Naive thymus-derived CD8-positive, alpha-beta T cell (primary cell): ENCODE measurements at places on chromosomes 1 and 21.

GRCh38 chr1:220976390-220976789 lies 97.1 kb downstream of the HLX start:
- DNase-seq: no peak

DNA sequence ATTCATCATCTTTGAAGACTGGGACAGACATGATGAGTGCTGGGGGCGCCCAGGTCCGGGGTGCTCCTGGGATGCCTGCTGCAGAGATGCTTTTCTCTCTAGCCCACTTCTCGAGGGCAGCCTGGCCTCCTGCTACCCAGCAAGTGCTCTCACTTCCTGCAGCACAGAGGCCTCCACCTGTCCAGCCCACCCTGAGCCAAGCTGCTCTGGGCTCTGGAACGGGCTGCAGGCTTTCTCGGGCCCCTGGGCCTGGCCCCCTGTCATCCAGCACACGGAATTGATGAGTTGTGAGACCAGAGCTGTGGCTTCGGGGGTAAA lies 469.5 kb upstream of the VAMP3 start:
- DNase-seq: no peak

DNA sequence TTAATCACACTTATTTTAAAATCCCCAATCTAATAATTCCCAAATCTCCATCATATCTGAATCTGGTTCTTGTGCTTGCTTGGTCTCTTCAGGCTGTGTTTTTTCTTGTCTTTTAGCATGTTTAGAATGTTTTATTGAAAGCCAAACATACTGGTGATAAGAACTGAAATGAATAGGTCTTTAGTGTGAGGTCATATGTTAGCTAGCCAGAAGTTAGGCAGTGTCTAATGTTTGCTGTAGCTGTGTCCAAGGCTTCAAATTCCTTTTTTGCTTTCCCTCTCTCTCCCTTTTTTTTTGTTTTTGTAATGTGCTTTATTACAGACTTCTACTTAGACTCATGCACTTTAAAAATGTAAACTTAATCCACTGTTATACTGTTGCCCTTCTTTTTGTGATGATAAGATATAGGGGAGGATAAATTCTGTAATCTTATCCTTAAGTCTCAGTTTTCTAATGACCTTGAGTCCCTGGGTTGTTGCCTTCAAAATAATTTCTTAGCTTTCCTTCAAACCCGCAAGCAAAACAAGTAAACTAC lies 725.1 kb downstream of the BRINP3 start:
- no peak for DNase-seq

GRCh38 chr1:160720356-160721085 lies 8.9 kb upstream of the CD48 start:
- DNase-seq: no peak

- no peak for DNase-seq
These were observed 351.8 kb upstream of the LRRC7 start for GRCh38 chr1:69215883-69216282.

DNA sequence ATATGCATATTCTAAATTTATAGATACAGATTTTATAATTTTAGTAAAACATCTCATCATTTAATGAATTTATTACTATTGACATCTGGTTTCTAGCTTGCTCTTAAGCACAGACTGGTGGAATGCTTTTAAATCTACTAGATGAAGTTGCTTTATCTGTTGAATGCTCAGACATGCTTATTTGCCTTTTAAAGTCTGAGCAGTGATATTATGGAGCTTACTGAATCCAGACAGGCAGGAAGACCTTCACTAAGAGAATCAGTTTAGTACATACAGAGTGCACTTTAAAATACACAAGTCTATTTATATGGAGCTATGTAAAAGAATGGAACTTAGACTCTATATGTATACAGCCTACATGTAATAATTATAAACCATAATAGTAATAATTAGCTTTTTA lies 16.6 kb downstream of the SDCCAG8 start:
- no peak for DNase-seq

DNA sequence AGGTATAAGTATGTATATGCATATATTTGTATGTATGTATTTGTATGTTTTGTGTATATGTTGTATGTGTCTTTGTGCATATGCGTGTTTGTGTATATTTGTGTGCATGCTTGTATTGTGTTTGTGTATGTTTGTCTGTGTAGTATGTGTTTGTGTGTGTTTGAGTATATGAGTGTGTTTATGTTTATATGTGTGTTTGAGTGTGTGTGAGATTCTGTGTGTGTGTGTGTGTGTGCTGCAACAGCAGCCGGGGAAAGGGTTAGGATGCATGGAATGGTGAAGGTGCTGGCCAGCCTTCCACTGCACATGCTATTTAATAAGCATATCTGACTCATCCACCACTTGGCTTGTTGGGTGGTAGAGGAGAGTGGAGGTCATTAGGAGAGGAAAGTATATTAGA lies 46.6 kb upstream of the RAB4A start:
- DNase-seq: no peak

GRCh38 chr21:38837806-38838461 lies 32.2 kb downstream of the ETS2 start:
- no peak for DNase-seq

GRCh38 chr1:208829595-208829994 lies 585.4 kb upstream of the PLXNA2 start:
- DNase-seq: no peak

DNA sequence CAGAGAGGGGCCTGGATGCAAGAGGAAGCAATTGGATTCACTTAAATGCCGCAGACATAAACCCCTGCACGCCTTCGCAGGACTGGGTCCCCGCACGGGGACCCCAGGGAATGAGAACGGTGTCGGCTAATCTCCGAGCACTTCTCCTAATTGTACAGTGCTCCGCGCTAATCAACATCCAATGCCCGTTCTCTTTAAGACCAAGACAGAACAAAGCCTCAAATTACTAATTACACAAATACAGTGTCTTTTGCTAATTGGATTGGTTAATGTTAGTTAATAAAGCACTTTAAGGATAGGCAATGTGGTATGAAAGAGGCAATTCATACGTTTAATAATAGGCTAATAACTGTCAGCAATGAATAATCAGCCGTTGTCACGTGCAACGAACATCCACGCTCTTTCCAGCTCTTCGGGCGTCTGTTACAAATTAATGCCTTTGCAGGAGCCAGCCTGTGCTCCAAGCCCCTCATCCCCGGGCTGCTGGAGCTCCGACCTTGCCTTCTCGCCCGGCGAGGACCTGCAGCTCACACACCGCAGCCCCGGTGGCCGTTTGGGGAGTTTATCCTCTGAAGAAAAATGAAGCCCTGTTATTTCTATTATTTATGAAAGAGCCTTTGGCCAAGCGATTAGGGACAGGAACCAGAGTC lies 157.8 kb downstream of the PRDM16 start:
- DNase-seq: no peak

DNA sequence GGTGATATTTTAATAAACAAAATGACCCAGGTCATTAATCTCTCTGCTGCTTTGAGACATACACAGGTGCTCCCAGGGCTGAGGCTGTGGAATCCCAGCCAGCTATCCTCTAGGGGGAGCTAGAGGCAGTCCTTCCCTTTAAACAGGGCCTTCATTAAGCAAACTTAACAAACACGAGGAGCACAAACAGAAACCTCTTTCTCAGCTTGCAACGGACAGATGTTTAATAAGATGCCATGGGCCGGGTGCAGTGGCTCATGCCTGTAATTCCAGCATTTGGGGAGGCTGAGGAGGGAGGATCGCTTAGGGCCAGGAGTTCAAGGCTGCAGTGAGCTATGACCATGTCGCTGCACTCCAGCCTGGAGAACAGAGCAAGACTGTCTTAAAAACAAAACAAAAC lies 106.7 kb downstream of the HIVEP3 start:
- DNase-seq: no peak

GRCh38 chr1:42000766-42001165 lies 82.0 kb upstream of the HIVEP3 start:
- no peak for DNase-seq

GRCh38 chr1:234921266-234922062 lies 207.2 kb downstream of the TOMM20 start:
- DNase-seq: no peak

GRCh38 chr1:229023651-229024300 lies 247.1 kb upstream of the RAB4A start:
- DNase-seq: no peak

DNA sequence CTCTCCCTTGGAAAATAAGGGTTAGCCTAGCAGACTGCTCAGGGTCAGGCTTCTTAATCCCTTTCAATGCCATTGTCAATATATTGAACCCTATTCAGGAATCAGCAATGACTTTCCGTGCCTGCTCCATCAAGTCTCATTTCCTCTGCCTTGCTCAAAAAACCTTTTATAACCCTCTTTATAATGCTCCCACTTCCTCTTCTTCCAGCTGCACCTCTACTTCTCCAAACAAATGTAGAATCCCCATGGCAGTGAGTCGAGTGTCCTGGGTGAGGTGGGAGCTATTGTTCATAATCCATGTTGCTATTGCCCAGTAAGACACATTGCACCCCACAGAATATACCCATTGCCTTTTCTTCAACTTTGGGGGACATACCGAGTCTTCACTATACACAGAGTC lies 58.6 kb downstream of the OLIG1 start:
- DNase-seq: no peak

DNA sequence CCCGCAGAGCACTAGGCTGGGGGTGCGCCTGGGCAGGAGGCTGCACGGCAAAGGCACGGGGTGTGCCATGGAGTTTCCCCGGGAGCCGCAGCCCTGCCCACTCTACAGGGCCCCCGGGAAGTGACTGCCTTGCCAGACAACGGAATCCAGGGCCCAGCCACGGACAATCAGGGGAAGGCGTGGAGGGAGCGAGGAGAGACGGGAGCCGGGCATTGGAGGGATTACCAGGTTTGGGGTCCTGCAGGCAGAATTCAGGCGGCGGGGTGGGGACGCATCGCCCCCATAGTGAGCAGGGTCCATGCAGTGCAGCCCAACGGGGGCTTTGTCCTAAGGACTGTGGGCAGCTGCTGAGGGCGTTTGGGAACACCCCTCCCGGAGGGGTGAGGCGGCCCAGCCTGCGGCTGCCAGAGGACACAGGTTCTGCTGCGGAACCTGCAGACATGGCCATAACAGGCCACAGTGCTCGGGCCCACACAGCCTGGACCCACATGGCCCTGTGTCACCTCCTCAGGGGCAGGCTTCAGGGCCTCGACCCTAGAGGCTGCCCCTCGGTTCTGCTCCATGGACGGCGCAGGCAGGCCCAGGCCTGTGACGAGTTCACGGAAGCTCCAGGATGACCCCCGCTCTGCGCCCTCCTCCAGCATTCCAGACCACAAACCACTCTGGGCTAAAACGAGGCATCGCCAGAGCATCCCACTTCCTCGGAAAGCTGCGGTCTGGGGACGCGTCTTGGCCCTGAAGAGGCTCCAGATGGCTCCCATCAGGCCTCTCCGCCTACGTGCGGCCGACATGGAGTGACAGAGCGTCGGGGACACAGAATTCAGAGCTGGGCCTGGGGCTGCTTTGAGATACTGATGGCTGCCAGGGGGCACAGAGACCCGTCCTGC lies 54.5 kb downstream of the COL6A1 start:
- DNase-seq: no peak

GRCh38 chr1:173479649-173480048 lies 2.5 kb downstream of the PRDX6 start:
- no peak for DNase-seq
